Fibroblast of upper back skin (primary cell): ENCODE measurements at places on chromosomes 7 and 10.

GRCh38 chr7:79774150-79774549 is 320.7 kb upstream of the MAGI2 start:
- DNase-seq, result peak; percentile 36

DNA sequence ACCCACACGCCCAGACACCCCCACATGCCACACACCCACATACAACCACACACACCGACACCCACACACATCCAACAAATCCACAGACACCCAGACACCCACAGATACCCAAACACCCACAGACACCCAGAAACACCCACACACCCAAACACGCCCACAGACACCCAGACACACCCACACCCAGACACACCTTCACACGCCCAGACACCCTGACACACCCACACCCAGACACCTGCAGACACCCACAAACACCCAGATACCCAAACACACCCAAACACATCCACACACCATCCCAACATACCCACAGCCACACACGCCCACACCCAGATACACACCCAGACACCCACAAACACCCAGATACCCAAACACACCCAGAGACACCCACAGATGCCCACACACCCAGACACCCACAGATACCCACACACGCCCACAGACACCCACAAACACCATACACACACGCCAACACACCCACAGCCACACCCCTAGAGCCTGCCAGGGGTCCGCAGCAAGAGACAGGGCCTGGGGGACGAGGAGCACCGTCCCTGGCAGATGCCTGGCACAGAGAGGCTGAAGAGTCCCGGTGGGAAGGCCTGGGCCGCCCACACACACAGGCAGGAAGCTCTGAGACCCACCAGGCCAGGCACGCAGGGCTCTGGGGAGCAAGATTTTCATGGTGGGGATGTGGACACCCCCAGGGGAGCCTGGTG is 28.5 kb downstream of the CYP2W1 start:
- DNase-seq, result no peak

- DNase-seq, result peak; percentile 86
Measured at GRCh38 chr10:24385776-24386175, 176.8 kb downstream of the KIAA1217 start.

DNA sequence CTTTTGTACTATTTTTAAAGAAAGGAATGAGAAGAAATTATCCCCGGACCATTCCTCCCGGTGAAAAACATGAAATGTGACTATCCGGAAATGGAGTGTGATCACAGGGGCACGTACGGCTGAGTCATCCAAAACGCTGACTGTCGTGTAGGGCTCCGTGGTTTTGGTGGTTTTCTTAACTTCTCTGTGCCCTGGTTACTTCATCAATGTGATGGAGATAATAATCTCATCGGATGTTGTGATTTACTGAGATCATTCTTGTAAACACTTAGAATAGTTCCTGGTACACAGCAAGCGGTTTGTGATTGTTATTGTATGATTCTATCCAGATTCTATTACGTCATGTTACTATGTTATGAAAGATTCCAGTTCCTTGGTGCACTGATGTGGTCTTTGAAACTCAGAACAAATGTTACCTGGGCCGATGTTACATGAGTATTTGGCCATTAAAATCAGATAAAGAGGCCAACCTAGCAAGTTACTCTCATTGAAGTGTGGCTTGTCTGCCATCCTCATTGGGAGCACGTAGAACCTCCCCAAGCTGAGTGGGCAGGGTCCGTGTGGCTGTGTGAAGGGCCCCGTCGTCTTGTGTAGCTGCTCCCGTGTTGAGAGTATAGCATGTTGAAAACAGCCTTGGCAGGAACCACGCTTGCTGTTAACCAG is 99.5 kb downstream of the CAMK1D start:
- peak; percentile 74 for DNase-seq

DNA sequence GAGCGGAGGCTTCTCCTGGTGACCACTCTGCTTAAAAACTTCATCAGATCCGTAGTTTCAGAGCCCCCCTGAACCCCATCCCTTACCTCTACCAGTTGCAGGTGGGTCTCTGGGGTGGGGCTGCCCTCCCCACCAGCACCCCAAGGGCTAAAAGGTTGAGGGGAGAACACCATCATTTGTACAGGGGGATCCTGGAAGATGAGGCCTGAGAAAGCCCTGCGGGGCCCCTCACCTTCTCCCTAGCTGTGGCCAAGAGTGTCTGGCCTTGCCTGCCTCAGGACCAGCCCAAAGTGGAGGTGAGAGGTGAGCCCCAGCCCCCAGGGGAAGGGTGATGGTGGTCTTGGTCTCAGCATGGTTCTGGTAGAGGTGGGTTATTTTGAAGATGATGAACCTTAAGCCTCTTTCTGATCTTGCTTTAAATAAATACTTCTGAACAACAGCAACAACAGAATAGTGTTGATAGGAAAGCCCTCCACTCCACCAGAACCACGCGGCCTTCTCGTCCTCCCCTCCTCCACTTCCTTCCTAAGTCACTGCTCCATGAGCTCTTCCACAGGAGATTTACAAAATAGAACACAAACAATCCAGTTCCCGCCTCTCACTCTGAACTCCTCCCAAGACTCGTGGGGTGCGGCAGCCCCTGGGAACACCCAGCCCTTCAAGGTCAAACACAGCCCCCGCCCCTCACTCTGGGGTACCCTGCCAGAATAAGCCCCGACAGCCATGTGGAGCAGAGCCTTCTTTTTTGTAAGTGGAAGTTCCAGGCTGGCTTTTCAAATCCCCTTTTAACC is 169.1 kb downstream of the EGFR start:
- no peak for DNase-seq

DNA sequence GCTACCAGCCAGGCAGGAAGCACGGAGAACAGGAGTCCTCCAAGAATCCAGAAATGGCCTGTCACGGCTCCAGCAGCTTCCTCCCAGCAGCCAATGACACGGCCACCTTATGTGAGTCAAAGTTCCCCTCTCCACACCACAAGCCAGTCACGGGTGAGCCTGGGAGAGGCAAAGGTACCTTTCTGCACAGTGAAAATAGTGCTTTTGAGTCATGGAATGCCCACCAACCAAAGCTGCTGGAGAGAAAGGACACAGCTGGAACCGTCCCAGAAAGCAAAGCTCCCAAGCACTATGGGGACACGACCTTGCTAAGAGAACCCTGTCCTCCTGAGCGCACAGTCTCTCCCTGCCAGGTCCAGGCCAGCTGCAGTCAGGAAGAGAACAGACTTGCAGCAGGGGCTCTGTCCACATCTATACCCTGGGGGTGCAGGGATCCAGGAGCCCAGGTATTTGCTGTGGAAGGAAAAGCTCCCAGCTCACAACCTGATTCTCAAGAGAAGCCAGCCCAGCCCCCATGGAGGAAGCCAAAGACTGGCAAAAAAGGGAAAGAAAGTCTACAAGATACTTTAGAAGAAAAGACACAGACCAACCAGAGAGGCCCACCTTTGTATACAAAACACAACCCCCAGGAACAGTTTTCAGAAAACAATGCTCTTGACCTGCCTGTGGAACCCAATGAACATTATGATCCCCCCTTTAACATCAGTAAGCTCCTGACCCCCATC is 24.4 kb downstream of the C10orf71 start:
- DNase-seq, result no peak

GRCh38 chr7:28554802-28555471 is 142.6 kb downstream of the CREB5 start:
- DNase-seq, result no peak

DNA sequence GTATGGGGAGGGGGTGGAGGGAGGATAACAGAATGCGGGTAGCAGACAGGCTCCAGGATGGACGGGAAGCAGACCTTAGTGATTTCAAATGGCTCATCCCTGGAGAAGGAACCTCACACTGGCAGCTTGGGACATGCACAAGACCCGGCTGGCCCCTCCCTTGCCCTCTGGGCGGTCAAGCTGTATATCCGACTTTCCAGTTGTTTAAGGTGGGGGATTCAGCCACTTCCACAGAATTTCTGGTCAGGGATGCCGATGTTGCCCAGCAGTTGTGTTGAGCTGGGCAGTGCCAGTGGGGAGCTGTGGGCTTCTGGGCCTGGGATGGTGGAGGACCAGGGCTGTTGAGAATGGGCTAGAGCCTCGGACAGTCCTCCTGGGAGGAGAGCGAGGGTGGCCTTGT is 38.8 kb downstream of the GBX1 start:
- no peak for DNase-seq

DNA sequence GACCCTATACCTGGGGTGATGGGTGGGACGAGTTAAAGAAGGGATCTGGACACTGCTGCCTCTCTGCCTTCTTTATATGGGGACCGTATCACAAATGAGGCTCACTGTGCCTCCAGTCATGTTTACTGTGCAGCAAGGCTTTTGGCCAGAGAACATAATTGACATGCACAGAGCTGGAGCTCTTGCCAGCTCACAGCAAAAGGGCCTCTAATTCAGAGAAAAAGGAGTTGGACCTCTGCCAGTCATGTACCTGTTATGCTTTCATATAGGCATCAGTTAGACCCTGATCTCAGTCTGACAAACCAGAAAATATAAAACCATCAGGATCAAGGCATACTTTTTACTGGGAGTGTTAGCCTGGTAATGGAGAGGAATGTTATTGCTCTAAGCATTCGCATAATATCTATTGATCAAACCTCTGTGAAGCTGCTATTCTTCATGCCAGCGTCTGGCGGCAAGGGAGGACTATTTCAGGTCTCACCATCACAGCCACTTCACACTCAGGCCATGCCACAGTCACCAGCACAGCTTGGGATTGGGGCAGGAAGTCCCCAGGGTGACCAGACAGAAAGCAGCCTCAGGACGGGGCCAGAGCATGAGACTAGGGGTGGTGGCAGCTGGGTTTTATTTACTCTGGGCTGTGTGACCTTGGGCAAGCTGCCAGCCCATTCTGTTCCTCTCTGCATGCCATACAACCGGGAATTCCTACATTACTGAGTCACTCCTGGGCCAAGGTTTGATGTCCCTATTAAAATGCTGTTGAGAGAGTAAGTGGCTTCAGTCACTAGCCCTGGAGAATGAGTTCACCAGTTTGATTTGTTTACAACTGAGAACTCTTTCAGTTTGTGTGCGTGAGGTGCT is 90.1 kb downstream of the NPSR1 start:
- peak; percentile 74 for DNase-seq

- no peak for DNase-seq
Measured at GRCh38 chr7:48384180-48384752, 213.0 kb downstream of the ABCA13 start.

- peak; percentile 8 for DNase-seq
Measured at GRCh38 chr7:147014286-147014955, 897.8 kb downstream of the CNTNAP2 start.

- no peak for DNase-seq
Measured at GRCh38 chr7:1995426-1995825, 237.3 kb downstream of the MAD1L1 start.

GRCh38 chr10:119542988-119543813 is 682 bp upstream of the RGS10 start:
- DNase-seq, result peak; percentile 60

DNA sequence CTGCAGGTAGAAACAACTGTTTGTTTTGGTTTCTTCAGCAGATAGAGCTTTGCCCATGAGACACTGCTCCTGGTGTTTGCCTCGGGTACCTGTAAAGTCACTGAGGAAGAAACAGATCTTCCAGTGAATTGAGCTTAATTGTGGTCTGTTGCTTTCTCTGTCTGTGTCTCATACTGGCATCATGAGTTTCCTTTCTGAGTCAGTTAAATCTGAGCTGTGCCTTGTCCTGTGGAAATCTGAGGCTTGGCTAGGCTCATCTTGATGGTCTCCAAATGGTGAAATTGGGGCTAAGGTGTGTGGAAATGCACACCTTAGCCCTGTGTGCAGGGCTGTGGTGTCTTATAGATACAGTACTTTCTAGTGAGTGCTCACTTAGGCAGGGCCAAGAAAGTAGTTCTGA is 67.4 kb downstream of the GBF1 start:
- DNase-seq, result no peak

GRCh38 chr7:3867863-3868262 is 566.8 kb downstream of the SDK1 start:
- DNase-seq, result peak; percentile 1

GRCh38 chr10:96301616-96302015 is 2.6 kb upstream of the DNTT start:
- no peak for DNase-seq

GRCh38 chr7:93856323-93856722 is 34.2 kb downstream of the TFPI2 start:
- peak; percentile 28 for DNase-seq

GRCh38 chr10:85926986-85927385 is 439.6 kb downstream of the GRID1 start:
- DNase-seq, result no peak

GRCh38 chr10:2051108-2051507 is 313.8 kb upstream of the ADARB2 start:
- DNase-seq, result no peak

- DNase-seq, result peak; percentile 54
Measured at GRCh38 chr7:91876391-91877133, 3.9 kb downstream of the MTERF1 start.

GRCh38 chr10:70856454-70856853 is 31.9 kb downstream of the PCBD1 start:
- DNase-seq, result no peak

- no peak for DNase-seq
Measured at GRCh38 chr10:75009426-75009825, 102.0 kb upstream of the SAMD8 start.

DNA sequence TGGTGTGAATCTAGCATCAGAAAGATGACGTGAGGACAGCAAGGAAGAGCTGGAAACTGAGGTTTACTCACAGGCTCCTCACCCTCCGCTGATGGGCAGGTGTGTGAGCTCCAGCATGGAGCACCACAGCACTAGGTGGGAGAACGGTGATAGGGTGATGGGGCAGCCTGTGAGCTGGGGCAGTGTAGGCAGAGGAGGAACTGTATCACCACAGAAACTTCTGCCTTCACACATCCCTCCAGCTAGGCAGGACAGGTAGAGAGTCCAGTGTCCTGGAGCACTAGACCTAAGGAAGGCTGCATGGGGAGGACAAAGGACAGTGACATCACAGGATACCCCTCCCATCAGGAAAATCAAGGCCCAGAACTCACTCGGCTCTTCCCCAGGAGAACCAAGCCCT is 241.8 kb upstream of the PRSS58 start:
- DNase-seq, result no peak

DNA sequence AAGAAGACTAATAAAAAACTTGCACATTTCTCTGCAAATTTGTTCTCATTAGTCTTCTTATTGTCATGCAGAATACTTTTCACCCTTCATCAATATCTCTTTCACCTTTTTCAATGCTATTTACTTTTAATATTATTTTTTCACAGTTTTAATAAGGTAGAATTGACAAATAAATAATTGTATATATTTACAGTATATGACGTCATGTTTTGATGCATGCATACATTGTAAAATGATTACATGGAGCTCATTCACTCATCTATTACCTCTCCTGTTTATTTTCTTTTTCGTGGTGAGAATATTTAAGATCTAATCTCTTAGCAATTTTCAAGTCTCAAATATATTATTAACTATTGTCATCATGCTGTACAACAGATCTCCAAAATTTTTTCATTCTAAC is 658.2 kb upstream of the MKI67 start:
- no peak for DNase-seq

GRCh38 chr7:16697507-16698199 is 51.7 kb downstream of the BZW2 start:
- peak; percentile 67 for DNase-seq

DNA sequence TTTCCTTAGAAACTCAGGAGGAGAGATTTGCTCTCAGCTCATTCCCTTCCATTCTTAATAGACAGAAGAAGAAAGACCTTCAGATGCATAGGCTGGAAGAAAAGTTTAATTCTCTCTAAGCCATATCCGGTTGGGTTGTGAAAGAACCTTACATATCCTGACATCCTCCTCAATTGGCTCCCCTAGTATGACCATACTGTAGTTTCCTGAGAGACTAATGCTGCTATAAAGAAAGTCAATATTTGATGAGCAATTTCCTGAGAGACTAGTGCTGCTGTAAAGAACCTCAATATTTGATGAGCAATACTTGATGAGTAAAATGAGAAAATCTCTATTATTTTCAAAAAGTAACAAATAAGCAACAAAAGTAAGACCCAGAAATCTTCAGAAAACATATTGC is 888.5 kb upstream of the SORCS1 start:
- DNase-seq, result peak; percentile 43
